Panc1 (cell line): ENCODE measurements at places on chromosomes 3 and 15.

DNA sequence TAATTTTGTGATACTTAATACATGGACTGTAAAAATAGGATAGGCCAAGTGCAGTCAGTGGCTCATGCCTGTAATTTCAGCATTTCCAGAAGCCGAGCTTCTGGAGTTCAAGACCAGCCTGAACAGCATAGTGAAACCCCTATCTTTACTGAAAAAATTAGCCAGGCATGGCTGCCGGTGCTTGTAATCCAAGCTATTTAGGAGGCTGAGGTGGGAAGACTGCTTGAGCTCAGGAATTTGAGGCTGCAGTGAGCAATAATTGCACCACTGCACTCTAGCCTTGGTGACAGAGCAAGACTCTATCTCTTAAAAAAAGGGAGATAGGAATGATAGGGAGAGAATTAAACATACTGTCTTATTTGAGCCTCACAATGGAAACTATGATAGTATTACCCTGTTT lies 51.0 kb downstream of the GMPS start:
- no peak overlapping the region for H3K27ac ChIP-seq
- peaks cover 39% of the 10 kb centered on the region for H3K36me3 ChIP-seq
- no peaks in the 10 kb centered on the region for H3K27me3 ChIP-seq
- no peak for DNase-seq

GRCh38 chr3:190865828-190866227 lies 3.3 kb upstream of the GMNC start:
- H3K4me1 ChIP-seq = no peaks in the 10 kb centered on the region
- no peak for DNase-seq
- peaks cover 25% of the 10 kb centered on the region for H3K27me3 ChIP-seq
- H3K4me3 ChIP-seq = no peak overlapping the region
- H3K27ac ChIP-seq = no peak overlapping the region

DNA sequence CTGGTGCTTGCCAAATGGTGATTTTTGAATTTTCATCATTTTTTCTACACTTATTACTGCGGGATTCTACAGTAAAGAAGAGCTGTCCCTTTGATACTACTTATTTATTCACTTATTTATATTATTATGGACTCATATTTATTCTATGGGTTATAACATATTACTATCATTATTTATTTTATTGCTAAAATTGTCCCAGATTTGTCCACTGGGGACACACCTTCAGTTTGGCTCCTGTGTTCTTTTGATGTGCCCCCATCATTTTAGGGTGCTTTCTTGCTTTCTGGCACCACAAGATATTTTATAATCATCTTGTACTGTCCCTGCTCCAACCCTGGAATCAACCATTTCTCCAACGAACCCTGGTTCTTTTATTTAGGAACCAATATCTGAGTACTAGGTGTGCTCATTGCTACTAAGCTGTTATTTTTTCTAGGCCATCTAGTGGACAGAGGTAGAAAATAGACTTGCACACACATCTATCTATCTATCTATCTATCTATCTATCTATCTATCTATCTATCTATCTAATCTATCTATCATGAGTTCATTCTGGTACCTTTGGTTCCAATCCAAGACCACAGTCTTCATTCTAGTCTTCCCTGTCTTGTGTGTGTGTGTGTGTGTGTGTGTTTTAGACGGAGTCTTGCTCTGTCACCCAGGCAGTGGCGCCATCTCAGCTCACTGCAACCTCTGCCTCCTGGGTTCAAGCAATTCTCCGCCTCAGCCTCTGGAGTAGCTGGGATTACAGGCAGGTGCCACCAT lies 16.0 kb downstream of the SLC22A14 start:
- H3K36me3 ChIP-seq = no peaks in the 10 kb centered on the region
- no peaks in the 10 kb centered on the region for H3K27me3 ChIP-seq
- no peak overlapping the region for H3K27ac ChIP-seq
- no peaks in the 10 kb centered on the region for H3K4me1 ChIP-seq

DNA sequence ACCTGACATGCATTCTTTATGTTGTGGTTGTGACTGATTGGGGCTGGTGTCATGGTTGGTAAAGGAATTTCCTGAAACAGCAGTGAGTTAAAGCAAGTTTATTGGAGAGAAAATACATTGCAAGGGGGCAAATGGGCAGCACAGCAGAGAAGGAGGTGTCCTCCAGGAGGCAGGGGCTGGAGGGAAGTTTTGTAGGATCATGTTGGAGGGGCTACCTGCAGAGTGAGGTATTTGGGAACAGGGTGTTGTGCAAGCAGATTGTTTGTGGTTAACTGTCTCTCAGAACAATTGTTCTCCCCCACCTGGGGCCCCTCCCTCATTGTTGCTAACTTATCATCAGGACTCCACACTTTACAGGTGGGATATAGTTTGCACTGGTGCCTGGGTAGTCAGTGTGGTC lies 196.0 kb downstream of the NSUN3 start:
- no peak overlapping the region for H3K4me3 ChIP-seq
- no peak for DNase-seq
- no peaks in the 10 kb centered on the region for H3K4me1 ChIP-seq
- H3K27me3 ChIP-seq = 0 out of 2 replicates have a peak, but pooled peaks cover 1% of the 10 kb centered on the region

- DNase-seq = no peak
- no peaks in the 10 kb centered on the region for H3K27me3 ChIP-seq
- H3K4me3 ChIP-seq = peak overlapping the region; percentile 78
- peaks cover 2% of the 10 kb centered on the region for H3K36me3 ChIP-seq
Observed at GRCh38 chr3:45690336-45691035, 1.3 kb downstream of the SACM1L start.

DNA sequence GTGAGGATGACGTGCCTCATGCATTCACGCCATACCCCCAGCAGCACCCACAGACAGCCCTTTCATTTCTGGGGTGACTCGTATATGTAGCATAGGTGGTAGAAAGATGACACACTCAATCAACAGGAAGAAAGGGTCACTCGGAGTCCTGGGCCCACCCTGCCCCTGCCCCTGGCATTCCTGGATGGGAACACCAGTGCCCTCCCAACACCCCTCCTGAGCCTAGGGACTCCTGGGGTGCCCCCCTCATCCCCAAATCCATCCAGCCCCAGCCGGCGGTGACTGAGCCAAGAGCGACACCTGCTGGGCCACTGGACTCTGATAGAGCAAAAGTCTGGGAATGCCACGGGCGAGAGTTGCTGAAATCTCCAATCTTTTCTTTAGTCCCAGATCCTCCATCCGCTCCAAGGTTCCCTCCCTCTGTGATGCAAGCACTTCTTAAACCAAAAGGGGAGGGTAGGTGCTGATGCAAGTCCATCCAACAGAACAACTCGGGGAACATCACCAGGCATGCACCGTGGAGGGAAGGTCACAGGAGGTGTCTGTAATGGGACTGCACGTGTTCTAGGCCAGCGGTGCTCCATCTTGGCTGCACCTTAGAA lies 31.1 kb downstream of the ACAN start:
- no peaks in the 10 kb centered on the region for H3K36me3 ChIP-seq
- no peaks in the 10 kb centered on the region for H3K4me1 ChIP-seq
- H3K4me3 ChIP-seq = no peak overlapping the region
- H3K27me3 ChIP-seq = no peaks in the 10 kb centered on the region
- no peak overlapping the region for H3K27ac ChIP-seq

GRCh38 chr3:72383883-72384282 lies 464.4 kb downstream of the SHQ1 start:
- H3K27ac ChIP-seq = no peak overlapping the region
- no peaks in the 10 kb centered on the region for H3K4me1 ChIP-seq
- H3K27me3 ChIP-seq = no peaks in the 10 kb centered on the region
- H3K36me3 ChIP-seq = no peaks in the 10 kb centered on the region
- no peak overlapping the region for H3K4me3 ChIP-seq

GRCh38 chr3:105999856-106000255 lies 131.0 kb upstream of the CBLB start:
- no peaks in the 10 kb centered on the region for H3K27me3 ChIP-seq
- H3K36me3 ChIP-seq = no peaks in the 10 kb centered on the region
- H3K4me1 ChIP-seq = no peaks in the 10 kb centered on the region
- H3K27ac ChIP-seq = no peak overlapping the region
- H3K4me3 ChIP-seq = no peak overlapping the region

DNA sequence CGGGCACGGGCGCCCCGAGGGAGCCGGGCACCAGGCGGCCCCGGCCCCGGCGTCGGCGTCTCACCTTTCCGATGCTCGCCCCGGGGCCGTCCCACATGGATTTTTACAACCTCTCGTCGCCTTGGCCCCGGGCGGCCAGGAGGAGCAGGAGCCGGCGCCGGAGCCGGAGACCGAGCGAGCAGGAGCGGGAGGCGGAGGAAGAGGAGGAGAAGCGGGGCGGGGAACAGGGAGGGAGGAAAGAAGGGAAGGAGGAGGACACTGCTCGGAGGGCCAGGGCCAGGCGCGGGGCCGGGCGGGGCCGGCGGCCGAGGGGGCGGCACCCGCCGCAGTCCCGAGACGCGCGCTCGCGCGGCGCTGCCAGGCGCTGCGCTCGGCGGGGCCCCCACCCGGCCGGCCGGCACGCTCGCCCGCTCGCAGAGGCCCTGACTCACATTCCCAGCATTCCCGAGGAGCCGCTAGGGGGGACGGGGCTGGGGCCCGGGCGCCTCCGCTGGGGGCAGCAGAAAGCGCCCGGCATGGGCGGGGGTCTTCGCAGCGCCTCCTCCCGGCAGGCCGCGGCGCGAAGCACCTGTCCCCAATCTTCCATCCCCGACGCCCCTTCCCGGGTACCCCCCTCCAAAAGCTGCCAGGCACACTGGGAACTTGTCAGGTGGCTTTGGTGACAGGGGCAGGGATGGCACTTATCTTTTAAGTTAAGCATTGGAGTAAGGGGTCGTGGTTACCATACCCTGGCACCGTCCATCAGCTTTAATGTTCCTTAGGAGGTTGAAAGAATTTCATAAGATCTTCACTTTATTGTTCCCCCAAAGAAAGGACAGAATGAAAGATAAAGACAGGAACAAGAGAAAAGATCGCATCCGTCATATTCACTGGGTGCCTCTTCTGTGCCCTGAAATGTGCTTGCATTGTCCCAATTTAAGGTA lies at the start of gene ERC2:
Gene ERC2, minus strand, starts transcription at position 284 of the 923 bp plus-strand sequence.
- no peak within 1 kb of the TSS for H3K27ac ChIP-seq
- H3K36me3 ChIP-seq = no peaks in the 10 kb centered on the region

- H3K4me1 ChIP-seq = no peaks in the 10 kb centered on the region
- H3K27ac ChIP-seq = no peak overlapping the region
- no peak for DNase-seq
- H3K4me3 ChIP-seq = no peak overlapping the region
Observed at GRCh38 chr3:134615743-134616142, 35.1 kb downstream of the KY start.

- no peaks in the 10 kb centered on the region for H3K36me3 ChIP-seq
- no peaks in the 10 kb centered on the region for H3K27me3 ChIP-seq
- DNase-seq = peak; percentile 15
- H3K4me3 ChIP-seq = no peak overlapping the region
- H3K4me1 ChIP-seq = no peaks in the 10 kb centered on the region
Observed at GRCh38 chr3:36540888-36541518, 160.7 kb downstream of the STAC start.

- peaks cover 38% of the 10 kb centered on the region for H3K4me1 ChIP-seq
- H3K36me3 ChIP-seq = peaks cover 5% of the 10 kb centered on the region; the same call in 1 of the 2 replicates
- no peak overlapping the region for H3K4me3 ChIP-seq
- no peak for DNase-seq
- H3K27me3 ChIP-seq = no peaks in the 10 kb centered on the region
Observed at GRCh38 chr3:12395349-12396012, 88.8 kb upstream of the TSEN2 start.

- H3K4me1 ChIP-seq = peaks cover under 1% of the 10 kb centered on the region; the same call in 1 of the 2 replicates
- no peaks in the 10 kb centered on the region for H3K36me3 ChIP-seq
- DNase-seq = no peak
- H3K4me3 ChIP-seq = no peak overlapping the region
- peaks cover 3% of the 10 kb centered on the region; the same call in 1 of the 2 replicates for H3K27me3 ChIP-seq
- H3K27ac ChIP-seq = no peak overlapping the region
Observed at GRCh38 chr3:128503164-128503651, 10.2 kb upstream of the GATA2 start.

DNA sequence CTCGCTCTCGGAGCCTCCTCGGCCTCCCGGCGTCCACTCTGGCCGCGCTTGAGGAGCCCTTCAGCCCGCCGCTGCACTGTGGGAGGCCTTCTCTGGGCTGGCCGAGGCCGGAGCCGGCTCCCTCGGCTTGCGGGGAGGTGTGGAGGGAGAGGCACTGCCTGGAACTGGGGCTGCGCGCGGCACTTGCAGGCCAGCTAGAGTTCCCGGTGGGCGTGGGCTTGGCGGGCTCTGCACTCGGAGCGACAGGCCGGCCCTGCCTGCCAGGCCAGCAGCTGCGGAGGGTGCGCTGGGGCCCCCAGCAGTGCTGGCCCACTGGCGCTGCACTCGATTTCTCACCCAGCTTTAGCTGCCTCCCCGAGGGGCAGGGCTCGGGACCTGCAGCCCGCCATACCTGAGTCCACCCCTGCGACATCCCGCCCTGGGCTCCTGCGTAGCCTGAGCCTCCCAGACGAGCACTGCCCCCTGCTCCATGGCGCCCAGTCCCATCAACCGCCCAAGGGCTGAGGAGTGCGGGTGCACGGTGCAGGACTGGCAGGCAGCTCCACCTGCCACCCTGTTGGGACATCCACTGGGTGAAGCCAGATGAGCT lies 765.0 kb downstream of the IGSF11 start:
- no peaks in the 10 kb centered on the region for H3K4me1 ChIP-seq
- no peaks in the 10 kb centered on the region for H3K27me3 ChIP-seq
- no peak for DNase-seq
- H3K36me3 ChIP-seq = no peaks in the 10 kb centered on the region

DNA sequence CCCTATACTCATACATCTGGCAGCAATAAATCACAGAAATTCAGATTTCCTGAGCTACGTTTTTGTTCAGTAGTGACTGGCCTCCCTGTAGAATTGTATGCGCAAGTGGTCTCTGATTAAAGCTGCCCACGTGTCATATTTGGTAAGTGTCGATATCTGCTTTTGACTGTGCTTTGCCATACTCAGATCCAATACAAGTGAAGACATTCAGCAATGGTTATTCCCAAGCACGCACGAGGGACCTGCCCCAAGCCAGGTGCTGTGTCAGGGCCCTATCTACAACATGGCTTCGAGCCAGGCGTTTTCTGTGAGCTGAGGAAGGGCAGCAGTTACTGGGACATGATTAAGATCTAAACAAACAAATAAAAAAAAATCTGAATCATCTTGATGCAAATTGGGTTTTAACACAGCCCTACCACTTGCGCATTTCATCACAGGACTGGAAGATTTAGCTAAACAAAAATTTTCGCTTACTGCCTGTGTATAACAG lies 47.2 kb upstream of the ICE2 start:
- H3K36me3 ChIP-seq = no peaks in the 10 kb centered on the region
- H3K27me3 ChIP-seq = no peaks in the 10 kb centered on the region
- no peak overlapping the region for H3K4me3 ChIP-seq
- no peak overlapping the region for H3K27ac ChIP-seq

GRCh38 chr15:80674245-80674614 lies 20.9 kb upstream of the ABHD17C start:
- H3K4me1 ChIP-seq = no peaks in the 10 kb centered on the region
- H3K27ac ChIP-seq = no peak overlapping the region
- no peak for DNase-seq
- H3K27me3 ChIP-seq = no peaks in the 10 kb centered on the region

GRCh38 chr3:132772252-132772651 lies 50.0 kb upstream of the NPHP3 start:
- no peak overlapping the region for H3K4me3 ChIP-seq
- no peak for DNase-seq
- H3K4me1 ChIP-seq = no peaks in the 10 kb centered on the region
- H3K27ac ChIP-seq = no peak overlapping the region
- H3K36me3 ChIP-seq = no peaks in the 10 kb centered on the region

- no peak for DNase-seq
- H3K27me3 ChIP-seq = no peaks in the 10 kb centered on the region; the same call in 1 of the 2 replicates
- no peak overlapping the region for H3K27ac ChIP-seq
- no peaks in the 10 kb centered on the region for H3K4me1 ChIP-seq
Observed at GRCh38 chr3:42957573-42957972, 21.5 kb upstream of the GASK1A start.

- no peak overlapping the region for H3K27ac ChIP-seq
- H3K36me3 ChIP-seq = no peaks in the 10 kb centered on the region
- no peaks in the 10 kb centered on the region for H3K27me3 ChIP-seq
Observed at GRCh38 chr3:107590786-107591185, 68.0 kb downstream of the BBX start.
